ENCODE measurements at places on chromosomes 12 and 14.

DNA sequence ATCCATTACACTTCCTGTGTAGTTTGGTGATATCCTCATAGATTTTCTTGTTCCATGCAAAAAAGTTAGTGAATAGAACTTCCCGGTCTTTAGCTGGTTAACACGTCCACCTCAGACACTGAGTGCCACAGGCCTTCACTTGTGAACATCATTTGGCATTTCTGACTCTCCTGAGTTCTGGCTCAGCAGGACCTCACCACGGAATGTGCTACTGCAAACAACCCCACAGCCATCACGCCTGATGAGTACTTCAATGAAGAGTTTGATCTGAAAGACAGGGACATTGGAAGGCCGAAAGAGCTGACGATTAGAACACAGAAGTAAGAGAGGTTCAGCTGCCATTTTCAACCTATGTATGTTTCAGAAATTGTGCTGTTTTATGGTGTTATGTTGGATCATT lies 20.0 kb downstream of the C12orf76 start:
- no peak for DNase-seq

DNA sequence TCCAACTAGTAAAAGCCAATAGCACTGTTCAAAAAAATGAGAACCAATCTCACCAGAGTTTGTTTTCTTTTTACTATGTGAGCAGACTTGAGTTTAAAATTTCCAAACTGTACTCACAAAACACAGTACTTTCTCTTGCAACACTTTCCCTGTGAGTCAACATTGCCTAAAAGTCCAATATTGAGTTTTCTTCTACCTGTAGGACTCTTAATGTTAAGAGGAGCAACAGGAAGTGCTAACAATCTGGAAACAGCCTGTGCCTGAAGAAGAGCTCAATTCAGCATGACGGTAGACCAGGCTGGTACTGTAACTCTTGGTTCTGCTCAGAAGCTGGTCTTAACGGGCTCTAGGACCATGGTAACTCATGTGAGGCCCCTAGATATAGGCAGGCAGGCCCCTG lies 144.3 kb downstream of the MED13L start:
- no peak for DNase-seq

DNA sequence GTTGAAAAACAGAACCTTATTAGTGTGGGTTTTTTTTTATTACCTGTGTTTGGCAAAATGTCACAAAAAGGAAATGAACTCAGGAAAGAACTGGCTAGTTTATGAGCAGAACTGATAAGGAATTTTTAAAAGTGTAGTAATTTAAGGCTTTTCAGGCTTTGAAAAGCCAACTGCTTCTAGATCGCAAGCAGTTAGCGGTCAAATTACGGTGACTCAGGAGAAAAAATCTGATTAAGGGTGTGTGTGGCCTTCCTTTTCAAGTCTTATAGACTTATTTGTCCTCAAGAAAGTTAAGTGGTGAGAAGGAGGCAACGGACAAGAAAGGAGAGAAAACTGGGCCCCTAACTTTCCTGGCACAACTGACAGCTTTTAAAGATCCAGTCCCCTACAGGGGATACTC lies 33.4 kb downstream of the PDZRN4 start:
- no peak for DNase-seq

DNA sequence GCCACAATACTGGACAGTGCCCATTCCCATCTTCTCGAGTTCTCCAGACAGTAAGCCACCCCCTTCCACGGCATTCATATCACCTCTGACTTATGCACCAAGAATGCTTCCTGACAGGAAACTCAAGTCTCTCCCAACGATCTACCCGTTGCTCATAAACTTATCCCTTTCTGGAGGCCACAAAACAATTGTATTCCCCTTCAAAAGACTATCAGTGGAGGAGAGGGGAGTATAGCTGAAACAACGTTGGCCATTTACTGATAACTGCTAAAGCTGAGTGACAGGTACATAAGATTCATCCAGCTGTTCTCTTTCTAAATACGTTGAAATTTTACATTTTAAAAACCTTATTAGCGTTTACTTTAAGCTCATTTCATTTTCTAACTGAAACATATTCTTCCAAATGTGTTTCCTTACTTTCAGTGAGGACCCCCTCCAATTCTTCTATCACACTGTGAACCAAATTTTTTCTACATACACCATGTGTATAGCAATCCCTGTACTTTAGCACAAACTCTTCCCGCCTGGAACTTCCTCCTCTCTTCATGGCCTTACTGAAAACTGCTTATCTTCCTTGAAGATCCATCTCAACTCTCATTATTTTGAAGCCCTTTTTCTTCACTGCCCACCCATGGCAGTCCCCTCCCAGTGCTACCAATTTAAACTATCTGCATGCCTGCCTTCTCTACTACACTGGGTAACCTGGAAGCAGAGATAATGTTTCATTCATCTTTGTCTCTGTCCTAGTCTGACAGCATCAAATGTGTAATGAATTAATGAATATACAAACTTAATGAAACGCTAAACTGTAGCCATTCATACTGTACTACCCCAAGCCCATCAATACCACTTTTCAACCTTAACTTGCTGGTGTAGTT lies 28.8 kb downstream of the ATXN2 start:
- DNase-seq, result no peak

- DNase-seq, result no peak
These were observed 10.3 kb downstream of the RBM23 start for GRCh38 chr14:22908601-22909000.

DNA sequence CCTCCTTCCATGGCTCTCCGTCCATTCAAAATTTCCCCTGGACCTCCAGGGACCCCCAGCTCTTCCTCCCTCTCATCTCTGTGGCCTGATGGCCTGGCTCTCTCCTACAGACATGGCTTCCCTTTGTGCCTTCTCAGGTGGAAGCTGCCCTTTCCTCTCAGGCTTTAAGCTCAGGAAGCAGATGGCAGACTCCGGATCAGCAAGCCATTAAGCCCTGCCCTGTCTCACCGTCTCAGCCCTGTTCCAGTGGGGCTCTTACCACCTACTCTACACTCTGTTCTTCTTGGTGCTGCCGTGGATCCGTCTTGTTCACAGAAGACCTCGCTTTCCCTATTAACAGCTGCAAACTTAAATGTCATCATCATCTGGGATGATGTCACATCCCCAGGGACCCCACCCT lies 33.1 kb downstream of the NPC2 start:
- no peak for DNase-seq

DNA sequence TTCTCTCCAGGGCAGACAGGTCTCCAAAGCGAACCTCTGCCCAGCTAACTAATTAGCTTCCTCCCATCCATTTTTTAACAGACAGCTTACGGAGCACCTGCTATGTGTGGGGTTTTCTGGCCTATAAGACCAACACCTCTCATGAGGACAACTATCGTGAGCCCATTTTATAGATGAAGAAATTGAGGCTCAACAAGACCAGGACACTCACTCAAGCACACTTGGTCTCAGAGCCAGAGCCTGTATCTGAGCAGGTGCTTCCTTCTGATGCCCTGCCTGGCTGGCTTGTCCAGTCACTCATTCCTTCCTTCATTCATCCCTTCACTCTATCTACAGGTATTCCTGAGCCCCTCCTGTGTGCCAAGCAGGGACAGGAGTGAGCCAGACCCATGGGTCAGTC lies 6.1 kb downstream of the TRPV4 start:
- DNase-seq, result no peak

DNA sequence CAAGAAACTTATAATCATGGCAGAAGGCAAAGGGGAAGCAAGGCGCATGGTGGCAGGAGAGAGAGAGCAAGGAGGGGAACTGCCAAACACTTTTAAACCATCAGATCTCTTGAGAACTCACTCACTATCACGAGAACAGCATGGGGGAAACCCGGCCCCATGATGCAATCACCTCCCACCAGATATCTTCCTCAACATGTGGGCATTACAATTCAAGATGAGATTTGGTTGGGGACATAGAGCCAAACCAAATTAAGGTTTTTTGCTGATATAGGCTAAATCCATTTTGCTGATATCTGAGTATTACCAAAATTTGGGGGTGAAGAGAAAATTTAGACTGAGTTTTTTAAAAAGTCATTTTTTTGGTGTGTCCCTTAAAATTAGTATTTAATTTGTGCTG lies 54.9 kb upstream of the TMX1 start:
- no peak for DNase-seq

- DNase-seq, result no peak
These were observed 12.1 kb downstream of the SERPINA5 start for GRCh38 chr14:94593376-94593748.

DNA sequence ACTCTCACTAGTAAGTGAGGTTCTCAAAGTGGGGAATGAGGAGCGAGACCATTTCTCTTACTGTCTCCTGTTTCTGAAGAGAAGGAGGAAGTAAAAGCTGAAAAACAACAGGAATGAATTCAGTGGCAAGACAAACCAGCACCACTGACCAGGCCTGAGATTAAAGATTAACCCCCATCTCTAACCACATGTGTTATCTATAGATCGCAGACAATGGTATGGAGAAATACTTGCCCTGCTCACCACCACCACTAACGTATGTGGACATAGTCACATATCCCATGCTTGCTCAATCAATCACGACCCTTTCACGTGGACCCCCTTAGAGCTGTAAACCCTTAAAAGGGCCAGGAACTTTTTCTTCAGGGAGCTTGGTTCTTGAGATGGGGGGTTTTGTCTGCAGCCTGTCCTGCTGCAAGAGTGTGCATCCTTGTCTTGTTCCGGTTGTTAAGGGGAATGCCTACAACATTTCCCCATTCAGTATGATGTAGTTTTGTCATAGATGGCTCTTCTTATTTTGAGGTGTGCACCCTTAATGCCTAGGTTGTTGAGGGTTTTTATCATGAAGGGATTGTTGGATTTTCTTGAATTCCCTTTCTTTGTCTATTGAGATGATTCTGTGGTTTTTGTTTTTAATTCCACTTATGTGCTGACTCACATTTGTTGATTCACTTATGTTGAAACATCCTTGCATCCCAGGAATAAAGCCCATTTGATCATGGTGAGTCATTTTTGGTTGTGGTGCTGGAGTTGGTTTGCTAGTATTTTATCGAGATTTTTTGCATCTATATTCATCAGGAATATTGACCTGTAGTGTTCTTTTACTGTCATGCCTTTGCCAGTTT lies 698.8 kb upstream of the LMO3 start:
- no peak for DNase-seq
